Activated CD8-positive, alpha-beta memory T cell treated with anti-CD3 and anti-CD28 coated beads, Interleukin-2, amount 50 U/mL, for 4 hours (primary cell): ENCODE measurements at places on chromosomes 11 and 22.

DNA sequence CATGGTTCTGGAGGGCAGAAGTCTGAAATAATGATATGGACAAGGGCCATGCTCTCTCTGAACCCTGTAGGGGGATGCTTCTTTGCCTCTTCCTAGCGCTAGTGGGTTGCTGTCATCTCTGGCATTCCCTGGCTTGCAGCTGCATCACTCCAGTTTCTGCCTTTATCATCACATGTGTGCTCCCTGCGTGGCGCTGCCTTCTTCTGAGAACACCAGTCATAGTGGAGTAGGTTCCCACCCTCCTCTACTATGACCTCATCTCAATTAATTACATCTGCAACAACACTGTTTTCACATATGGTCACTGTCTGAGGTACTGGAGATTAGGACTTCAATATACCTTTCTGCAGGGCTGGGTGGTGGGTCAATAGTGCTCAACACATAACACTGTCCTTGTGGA lies 402.3 kb upstream of the NARS2 start:
- no peak for DNase-seq

DNA sequence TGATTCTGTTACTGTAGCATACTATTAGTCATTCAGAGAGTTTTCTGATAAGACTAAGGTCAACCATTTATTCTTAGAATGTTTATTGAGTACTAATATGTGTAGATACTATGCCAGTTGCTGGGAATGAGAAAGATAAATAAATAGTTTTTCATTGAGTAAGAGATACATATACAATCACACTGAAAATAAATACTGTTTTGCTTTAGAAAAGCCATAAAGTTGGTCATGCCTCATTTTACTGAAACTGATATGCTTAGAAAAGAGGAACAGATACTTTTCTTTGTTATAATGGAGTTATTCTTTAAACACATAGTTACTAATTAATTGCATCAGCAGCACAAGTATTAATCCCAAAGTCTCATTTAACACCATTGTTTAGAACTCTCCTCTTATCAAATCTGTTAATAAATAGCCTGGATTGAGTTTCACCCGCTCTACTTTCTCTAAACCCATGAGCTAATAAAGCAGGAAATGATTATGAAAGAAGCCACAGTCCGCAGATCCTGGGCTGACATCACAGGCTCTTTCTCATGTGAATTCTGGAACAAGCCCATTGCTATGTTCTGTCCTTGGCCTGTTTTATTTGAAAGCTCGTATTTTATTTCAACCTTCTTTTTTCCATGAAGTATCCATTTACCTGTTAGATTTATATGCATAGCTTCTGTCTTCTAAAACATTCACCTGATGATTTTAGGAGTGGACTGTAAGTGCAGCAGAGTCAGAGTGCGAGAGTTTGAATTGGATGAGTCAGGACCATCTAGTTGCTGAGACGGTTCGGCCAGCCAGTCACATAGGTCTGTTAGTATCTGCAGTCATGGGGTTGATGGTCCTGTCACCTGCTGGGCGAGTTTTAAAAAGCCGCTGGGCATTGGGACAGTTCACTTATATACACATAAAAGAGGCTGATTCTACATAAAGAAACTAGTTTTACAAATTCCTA lies 35.5 kb downstream of the PIWIL4 start:
- peak; percentile 38 for DNase-seq

GRCh38 chr11:21825127-21825526 lies 367.8 kb upstream of the ANO5 start:
- DNase-seq = no peak

- no peak for DNase-seq
These were observed 40.9 kb downstream of the FAM168A start for GRCh38 chr11:73556966-73557365.
